ENCODE measurements at places on chromosomes 1 and 21.

GRCh38 chr1:248359415-248359814 is 2.0 kb upstream of the OR2T4 start:
- DNase-seq = no peak

DNA sequence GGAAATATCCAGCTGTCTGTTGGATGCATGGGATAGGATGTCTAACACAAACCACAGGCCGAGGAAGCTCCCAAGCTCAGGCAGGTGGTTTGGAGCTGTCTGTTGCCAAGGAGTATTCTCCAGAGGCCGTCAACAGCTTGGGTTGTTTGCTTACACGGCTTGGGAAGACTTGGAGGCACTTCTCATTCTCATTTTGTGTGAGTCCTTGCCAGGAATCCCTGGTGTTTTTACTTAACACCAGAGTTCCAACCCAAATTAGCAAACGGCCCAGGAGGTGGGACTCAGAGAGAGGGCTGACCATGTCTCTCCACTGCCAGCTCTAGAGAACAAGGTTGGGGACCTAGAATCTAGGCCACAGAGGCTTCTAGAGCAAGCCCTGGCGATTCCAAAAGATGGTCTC is 72.7 kb upstream of the FAM20B start:
- no peak for DNase-seq

DNA sequence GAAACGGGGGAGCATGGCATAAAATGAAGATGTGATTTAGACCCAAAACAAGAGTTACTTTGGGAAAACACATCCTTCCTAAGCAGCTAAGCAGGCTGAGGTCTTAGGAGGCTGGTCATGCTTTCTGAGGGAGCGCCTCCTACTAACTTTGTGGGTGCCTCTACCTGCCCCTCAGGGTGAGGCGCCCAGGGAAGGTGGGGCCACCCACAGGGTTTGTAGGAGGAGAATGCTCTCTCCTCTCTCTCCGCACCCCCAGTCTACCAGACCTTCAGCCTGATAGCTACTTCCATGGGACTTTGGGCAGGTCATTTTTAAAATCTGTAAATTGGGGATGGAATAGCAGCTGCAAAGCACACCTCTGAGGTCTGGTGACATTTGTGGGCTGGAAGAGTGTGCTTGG is 23.8 kb downstream of the SLC27A3 start:
- no peak for DNase-seq

GRCh38 chr1:94068096-94068998 is 52.6 kb downstream of the ABCA4 start:
- no peak for DNase-seq

DNA sequence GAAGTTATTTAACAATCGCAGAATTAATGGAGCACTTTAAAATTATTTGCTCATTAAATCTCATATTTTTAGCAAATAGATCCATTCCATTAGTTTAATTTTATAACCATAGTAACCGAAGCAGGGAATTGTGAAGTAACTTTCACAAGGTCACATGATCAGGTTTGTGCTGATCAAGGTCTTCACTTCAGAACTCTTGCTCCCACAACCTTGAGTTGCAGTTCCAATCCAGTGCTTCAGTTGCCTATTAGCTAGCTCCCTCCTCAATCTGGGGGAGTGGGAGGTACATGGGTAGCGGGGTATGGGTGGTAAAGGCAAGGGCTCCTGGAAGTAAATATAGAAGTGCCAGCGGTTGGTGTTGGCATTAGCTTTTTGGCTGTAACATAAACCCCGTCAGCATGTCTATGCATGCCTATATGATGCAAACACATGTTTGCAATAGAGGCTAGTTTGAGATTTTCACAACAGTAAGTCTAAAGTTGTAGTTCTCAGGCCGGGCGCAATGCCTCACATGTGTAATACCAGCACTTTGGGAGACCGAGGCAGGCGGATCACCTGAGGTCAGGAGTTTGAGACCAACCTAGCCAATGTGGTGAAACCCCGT is 5.8 kb downstream of the ATP5IF1 start:
- DNase-seq = no peak

- DNase-seq = peak; percentile 55
These were observed 784 bp upstream of the KCND3 start for GRCh38 chr1:111990026-111990877.

DNA sequence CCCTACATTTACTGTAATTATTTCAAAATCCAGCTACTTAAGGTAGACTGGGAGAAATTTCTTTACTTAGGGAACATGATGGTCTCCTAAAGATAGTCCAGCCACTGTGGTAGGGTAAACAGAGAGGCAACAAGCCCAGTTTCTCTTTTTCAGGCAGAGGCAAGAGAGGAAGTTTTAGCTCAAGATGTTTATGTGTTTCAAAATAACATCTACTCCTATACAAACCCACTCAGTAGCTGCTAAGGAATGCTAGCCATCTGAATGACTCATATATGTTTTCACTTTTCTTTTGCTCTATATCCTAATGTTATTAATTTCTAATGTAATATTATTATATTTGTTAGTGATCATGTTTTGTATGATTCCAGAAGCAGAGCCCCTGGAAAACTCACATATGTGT is 856.6 kb downstream of the PLA2G4A start:
- DNase-seq = no peak

- peak; percentile 45 for DNase-seq
These were observed 82.7 kb downstream of the SIK1 start for GRCh38 chr21:43343992-43344886.

GRCh38 chr1:22350171-22350923 is 101.3 kb upstream of the ZBTB40 start:
- DNase-seq = no peak

- DNase-seq = no peak
These were observed 655.0 kb downstream of the RWDD3 start for GRCh38 chr1:95888941-95889390.

GRCh38 chr1:94039514-94039870 is 81.5 kb downstream of the ABCA4 start:
- DNase-seq = peak; percentile 48

DNA sequence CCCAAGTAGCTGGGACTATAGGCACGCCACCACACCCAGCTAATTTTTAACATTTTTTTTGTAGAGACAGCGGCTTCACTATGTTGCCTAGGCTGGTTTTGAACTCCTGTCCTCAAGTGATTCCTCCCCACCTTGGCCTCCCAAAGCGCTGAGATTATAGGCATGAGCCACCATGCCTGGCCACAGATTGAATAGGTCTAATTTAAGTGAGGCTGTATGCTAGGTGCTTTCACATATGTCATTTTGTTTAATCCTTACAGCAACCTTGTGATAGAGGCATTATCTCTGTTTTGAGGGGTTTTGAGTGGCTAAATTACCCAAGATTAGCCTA is 7.2 kb downstream of the INTS3 start:
- no peak for DNase-seq

GRCh38 chr1:29585201-29585600 is 348.9 kb downstream of the PTPRU start:
- no peak for DNase-seq

DNA sequence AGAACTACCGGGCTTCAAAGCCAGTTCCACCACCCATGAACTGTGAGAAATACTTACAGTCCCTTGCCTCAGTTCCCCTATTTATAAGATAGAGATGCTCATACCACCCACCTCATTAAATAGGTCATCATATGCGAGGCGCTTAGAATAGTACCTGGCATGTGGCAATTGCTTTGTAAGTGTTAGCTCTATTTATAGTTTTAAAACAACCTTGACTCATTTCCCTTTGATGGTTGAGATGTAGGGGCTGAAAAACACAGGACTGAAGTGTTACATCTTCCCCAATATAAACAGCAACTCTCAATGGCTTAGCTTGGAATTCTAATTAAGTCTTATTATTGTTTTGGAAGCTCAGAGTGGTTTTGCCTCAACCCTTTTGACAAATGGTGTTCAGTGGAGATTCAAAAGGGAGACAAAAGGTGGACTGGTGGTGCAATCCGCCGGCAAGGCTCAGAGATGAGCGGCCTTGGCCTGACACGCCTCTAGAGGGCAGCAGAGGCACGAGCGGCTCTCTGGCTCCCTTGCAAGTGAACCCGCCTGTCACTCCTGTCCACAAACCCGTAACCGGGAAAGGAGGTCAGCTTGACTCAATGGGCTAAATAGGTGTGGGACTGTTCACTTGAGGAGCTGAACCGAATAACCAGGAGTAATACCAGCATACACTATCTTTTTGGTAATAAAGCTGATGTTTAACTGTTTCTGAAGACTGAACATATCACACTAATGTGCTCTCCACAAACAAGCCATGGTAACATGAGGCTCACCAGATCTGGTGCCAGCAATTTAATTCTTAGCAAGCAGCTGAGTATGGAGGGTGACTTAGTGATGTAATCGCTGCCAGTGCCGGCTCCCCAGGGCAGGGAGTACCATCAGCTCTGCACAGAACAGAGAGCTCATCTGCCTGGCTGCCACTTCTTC is 19.5 kb upstream of the SMYD2 start:
- DNase-seq = peak; percentile 84

GRCh38 chr1:15836772-15837669 is 10.5 kb upstream of the SPEN start:
- no peak for DNase-seq

GRCh38 chr21:34820051-34820450 is 151.3 kb downstream of the CLIC6 start:
- DNase-seq = no peak

- no peak for DNase-seq
These were observed 65.7 kb upstream of the FCGR2A start for GRCh38 chr1:161439280-161440232.

GRCh38 chr1:26168410-26169197 is at the start of gene C1orf232:
Gene C1orf232 (minus strand): TSS chr1:26168963. CDS start chr1:26168499, 464 bp downstream.
- peak; percentile 30 for DNase-seq

- DNase-seq = no peak
These were observed 12.3 kb downstream of the ZMPSTE24 start for GRCh38 chr1:40270152-40270834.

- no peak for DNase-seq
These were observed 88.4 kb downstream of the LRRC8C start for GRCh38 chr1:89721351-89721750.

DNA sequence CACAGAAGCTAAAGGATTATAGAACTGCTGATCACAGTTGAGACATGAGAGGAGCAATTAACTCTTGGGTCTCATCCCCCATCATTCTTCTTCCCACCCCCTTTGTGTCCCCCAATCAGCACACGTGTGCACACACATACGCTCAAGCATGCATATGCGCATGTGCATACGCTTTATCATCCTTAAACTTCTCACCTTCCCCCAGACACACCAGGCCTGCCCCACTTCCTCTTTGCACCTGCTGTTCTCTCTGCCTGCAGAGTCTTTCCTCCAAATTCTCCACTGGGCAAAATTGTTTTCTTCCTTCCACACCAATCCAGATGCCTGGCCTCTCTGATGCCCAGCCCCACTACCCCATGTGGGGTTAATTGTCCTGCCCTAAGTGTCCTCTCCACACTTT is 13.0 kb upstream of the KCND3 start:
- no peak for DNase-seq

- no peak for DNase-seq
These were observed 12.4 kb downstream of the SLC30A1 start for GRCh38 chr1:211566431-211567025.
